HuH-7.5 (cell line): ENCODE measurements at places on chromosomes 12 and 14.

GRCh38 chr12:105538880-105539279 lies 208.4 kb downstream of the C12orf75 start:
- DNase-seq, result no peak

GRCh38 chr12:123973552-123974341 lies 732 bp downstream of the ZNF664 start:
- peak; percentile 26 for DNase-seq

GRCh38 chr12:21526721-21527345 lies 737 bp downstream of the SPX start:
- DNase-seq, result no peak

DNA sequence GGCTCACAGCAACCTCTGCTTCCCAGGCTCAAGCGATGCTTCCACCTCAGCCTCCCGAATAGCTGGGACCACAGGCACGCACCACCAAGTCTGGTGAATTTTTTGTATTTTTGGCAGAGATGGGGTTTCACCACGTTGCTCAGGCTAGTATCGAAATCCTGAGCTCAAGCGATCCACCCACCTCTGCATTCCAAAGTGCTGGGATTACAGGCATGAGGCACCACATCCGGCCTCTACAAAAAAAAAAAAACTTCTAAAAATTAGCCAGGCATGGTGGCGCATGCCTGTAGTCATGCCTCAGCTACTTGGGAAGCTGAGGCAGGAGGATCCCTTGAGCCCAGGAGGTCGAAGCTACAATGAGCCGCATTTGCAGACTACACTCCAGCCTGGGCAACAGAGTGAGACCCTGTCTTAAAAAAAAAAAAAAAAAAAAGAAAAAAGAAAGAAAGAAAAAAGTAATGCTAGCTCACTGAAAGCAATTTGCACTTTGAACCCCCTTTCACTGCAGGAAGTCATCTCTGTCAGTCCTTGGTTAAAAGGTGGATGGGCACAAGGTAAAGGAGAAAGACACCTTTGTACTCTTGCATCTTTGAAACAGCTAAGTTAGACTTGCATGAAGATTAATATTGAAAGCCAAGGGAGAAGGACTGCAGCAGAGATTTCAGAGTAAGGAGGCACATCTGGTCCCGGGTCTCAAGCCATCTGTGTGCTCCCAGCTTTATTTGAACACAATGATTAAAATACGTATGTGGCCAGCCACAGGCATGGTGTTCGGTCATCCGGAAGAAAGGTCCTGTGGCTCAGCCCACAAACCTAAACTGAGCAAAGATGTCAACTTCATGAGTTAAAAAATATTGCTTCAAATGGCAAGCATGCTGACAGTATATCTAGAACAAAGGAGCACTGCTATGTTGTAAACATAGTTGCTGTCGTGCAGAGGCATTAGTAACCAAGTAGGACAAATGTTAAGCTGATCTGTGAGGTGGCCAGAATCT lies 103.8 kb upstream of the HMGA2 start:
- no peak for DNase-seq

GRCh38 chr14:77458249-77458950 lies 507 bp downstream of the AHSA1 start:
- peak; percentile 28 for DNase-seq

GRCh38 chr12:95836185-95836609 lies 22.6 kb upstream of the SNRPF start:
- no peak for DNase-seq

DNA sequence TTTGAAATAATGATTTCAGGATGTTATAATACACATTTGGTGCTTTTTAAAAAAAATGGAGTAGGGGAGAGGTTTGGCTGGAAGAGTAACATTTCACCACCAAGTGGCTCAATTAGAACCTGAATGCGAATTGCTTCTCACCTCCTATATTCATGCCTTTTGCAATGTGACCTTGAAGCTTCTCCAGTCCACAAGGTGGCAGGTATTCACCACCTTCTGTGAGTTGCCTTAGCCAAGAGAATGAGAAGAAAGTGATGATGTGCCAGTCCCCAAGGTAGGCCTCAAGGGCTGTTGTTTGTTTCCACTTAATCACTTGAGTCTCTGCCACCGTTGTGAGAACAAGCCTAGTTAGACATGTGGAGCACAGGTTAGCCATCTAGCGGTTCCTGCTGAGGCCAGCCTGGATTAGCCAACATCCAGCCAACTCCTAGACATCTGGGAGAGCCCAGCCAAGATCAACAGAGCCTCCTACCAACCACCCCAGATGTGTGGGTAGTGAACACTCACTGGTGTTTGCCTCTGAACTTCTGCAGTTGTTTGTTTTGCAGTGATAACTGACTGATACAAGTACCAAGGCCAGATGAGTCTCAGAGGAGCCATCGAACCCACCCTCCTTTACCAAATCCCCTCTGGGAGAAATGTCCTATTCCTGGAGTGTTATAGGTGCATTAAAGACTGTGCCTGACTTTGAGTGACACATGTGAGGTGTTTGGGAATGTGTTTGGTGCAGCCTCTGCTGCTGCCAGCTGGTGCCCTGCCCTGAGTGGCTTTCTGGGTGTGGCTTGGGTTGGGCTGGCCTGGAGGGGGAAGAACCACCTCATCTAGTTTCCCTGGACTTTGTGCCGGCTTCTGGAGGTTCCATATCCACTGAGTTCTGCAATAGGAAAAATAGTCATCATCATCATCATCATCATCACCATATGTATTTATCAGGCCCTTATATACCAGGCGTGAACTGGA lies 132.5 kb upstream of the RFLNA start:
- DNase-seq, result no peak

- no peak for DNase-seq
Measured at GRCh38 chr14:57326253-57326652, 57.5 kb downstream of the AP5M1 start.

GRCh38 chr12:119594772-119595445 lies 1.3 kb downstream of the TMEM233 start:
- DNase-seq, result no peak

DNA sequence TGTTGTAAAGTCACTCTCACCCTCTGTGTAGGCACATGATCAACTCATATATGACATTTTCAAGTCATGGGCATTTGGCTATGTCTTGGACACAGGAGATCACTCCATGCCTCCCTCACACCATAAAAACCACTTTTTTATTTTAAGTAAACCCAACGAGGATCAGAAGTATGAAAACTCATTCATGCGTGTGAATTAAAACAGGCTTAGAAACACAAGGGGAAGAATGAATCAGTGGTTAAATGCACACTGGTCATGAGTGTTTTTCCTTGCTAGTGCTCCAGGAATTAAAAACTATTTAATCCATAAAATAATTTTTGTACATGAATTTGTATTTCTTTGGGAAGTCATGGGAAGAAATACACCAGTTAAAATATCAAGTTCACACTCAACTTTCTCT lies 198.4 kb downstream of the GALC start:
- no peak for DNase-seq

DNA sequence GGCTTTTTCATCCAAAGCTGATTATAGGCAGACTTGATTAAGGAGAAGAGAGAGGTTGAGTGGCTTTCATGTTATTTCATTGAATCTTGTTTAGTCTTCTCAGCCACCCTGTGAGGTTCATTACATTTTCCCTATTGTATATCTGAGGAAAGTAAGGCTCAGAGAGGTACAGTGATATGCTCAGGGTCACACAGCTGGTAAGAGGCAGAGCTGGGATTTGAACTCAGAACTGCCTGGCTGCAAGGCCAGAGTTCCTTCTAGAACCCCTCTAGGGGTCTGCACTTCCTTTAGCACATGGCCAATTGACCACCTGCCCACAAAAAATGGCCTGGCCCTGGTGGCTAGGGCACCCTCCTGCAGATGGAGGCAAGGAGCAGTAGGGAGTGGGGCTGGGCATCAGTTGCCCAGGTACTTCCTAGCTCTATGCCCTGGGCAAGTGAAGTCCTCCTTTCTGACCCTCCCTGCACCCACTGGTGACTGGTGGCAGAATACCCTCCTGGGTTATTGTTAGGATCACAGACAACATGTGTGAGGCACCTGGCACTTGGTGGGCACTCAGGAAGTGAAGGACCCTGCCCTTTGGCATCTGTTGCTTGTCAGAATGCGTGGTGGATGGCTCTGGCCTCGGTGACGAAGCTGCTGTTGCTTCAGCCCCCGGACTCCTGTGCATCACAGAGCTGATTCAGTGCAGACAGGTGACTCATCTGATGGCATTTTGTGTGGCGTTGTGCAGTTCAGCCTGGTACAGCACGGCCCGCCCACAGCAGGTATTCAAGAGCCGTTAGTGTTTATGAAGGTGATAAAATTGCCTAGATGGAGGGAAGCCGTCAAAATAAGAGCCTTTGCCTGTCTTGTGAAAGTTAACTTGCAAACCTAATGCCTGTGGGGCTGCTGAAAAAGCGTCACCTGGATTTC lies 115.8 kb downstream of the SLC25A47 start:
- DNase-seq, result peak; percentile 32

- DNase-seq, result no peak
Measured at GRCh38 chr14:91027561-91027960, 32.9 kb downstream of the RPS6KA5 start.

- no peak for DNase-seq
Measured at GRCh38 chr12:52524241-52524897, 4.2 kb upstream of the KRT5 start.

- DNase-seq, result no peak
Measured at GRCh38 chr12:127550271-127550670, 716.7 kb upstream of the TMEM132C start.

- no peak for DNase-seq
Measured at GRCh38 chr12:111239235-111239634, 129.7 kb downstream of the PHETA1 start.

DNA sequence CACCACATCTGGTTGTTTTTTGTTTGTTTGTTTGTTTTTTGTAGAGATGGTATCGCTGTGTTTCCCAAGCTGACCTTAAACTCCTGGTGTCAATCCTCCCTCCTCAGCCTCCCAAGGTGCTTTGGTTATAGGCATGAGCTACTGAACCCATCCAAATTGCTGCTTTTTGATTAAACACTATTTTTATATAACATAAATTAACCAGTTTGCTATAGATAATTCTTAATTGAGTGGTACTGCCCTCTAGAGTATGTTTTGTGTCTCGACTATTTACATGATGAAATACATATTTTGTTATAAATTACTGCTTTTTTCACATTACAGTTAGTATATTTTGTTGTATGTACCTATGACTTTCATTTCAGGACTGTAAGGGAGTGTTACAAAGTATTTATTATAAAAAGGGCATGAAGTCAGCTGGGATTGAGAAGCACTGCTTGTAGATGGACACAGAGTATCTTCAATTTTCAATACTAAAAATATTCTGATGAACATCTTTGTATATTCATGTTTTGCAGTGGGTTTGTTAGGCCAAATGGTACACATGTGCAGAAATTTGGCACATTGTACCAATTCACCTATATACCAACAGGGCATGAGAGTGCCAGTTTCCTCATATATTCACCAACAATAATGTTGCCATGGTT lies 14.9 kb upstream of the SCAF11 start:
- no peak for DNase-seq

DNA sequence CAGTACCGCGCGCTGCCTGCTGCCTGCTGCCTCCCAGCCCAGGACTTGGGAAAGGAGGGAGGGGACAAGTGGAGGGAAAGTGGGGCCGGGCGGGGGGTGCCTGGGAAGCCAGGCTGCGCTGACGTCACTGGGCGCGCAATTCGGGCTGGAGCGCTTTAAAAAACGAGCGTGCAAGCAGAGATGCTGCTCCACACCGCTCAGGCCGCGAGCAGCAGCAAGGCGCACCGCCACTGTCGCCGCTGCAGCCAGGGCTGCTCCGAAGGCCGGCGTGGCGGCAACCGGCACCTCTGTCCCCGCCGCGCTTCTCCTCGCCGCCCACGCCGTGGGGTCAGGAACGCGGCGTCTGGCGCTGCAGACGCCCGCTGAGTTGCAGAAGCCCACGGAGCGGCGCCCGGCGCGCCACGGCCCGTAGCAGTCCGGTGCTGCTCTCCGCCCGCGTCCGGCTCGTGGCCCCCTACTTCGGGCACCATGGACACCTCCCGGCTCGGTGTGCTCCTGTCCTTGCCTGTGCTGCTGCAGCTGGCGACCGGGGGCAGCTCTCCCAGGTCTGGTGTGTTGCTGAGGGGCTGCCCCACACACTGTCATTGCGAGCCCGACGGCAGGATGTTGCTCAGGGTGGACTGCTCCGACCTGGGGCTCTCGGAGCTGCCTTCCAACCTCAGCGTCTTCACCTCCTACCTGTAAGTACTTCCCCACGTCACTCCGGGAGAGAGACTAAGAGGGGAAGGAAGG lies at the start of gene LGR5:
Gene LGR5, plus strand, starts transcription at position 186 of the 732 bp plus-strand sequence. Its CDS starts 283 bp downstream, at position 469.
- DNase-seq, result peak; percentile 34

DNA sequence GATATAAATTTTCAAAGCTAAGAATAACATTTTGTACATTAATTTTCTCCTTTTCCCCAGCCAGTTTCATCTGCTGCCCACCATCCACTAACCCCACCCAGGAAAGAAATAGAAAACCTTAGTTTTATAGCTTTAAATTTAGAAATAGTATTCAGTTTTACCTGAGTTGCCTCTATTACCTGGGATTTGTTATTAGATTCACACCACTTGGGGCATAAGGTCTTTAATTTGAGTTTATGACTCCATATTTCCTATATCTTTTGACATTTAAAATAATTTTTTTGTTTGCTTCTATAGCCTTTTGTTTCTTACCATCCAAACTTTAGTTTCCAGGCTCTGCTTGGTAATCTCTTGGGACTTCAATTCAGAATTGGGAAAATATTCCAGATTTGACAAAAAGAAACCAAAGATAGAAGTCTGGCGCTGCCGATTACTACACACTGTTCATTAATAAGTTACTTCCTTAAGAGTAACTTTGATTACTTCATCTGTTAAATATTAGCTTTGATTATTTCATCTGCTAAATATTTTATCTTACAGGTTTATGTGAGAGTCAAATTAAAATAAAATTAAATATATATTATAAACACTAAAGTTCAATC lies 485.5 kb upstream of the FOXG1 start:
- DNase-seq, result no peak

DNA sequence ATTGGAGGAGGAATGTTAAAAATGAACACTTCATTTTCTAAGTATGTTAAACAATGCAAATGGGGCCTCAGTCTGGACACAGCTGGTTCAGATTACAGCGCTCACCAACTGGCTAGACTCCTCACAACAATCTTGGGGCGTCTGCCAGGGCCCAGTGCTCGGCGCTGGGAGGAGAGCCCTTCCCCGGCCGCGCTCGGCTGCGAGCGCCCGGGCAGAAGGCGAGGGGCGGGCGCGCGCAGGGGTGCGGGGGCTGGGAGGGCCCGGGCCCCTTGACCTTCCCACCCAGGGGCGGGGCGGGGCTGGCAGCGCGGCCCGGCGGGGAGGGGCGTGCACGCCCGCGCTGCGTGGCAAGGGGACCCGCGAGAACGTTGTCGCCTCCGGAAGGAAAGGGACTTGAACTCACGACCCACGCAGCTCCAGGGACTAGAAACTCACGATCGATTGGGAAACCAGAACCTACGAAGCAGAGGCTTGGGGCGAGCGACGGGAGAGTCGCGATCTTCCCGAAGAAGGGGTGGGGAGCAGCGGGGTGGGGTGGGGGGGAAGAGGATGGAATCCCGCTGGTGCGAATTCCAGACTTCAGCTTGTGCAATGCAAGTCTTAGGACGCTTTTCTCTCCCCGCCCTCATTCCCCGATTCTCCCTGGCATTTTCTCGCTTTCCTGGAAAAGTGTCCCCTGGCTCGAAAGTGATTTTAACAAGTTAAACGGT lies at the start of gene FBLN5:
Gene FBLN5, minus strand, starts transcription at position 220 of the 710 bp plus-strand sequence. CDS start 465 bp downstream, outside the sequence.
- no peak for DNase-seq
